Stimulated activated CD4-positive, alpha-beta T cell treated with anti-CD3 and anti-CD28 coated beads, Interleukin-1b, Interleukin-23, amount 100 ng/mL, for 24 hours (primary cell): ENCODE measurements at places on chromosomes 11 and 22.

GRCh38 chr11:70761908-70762337, 363.6 kb downstream of the CTTN start:
- DNase-seq = no peak

GRCh38 chr11:74819400-74819799, 70.8 kb downstream of the RNF169 start:
- DNase-seq = no peak

DNA sequence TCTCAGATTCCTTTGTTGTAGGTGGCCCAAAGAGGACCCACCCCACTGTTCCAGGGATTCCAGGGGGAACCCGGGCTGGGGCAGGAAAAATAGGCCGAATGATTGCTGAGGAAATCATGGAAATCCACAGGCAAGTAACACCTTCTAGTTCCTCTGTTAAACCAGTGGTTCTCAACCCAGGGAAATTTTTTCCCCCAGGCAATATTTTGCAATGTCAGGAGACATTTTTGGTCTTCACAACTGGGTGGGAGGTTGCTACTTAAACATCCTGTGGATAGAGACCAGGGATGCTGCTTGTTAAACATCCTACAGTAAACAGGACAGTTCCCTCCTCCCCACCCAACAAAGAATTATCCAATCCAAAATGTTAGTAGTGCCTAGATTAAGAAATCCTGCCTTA, 84.7 kb downstream of the BTBD10 start:
- no peak for DNase-seq

- no peak for DNase-seq
These were observed 42.1 kb downstream of the CADM1 start for GRCh38 chr11:115462004-115462541.

- no peak for DNase-seq
These were observed 841 bp upstream of the EIF4G2 start for GRCh38 chr11:10809373-10810160.

DNA sequence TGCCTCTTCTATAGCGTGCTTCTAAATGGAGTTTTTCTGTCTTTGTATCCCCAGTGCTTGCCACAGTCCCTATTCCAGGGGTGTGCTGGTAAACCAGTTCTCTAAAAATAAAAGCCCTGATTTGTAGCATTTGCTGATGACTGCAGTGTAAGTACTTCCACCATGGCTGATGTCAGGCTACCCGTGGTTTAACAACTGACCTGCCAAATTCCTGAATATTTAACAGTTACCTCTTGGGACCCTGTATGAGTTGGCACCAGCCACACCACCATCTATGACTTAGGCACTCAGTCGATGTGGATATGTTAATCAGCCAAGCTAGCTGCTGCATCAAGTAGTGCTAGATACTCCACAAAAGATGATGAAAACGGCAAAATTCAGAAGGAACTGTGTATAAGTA, 94.0 kb upstream of the MTNR1B start:
- DNase-seq = no peak

- DNase-seq = no peak
These were observed 8.5 kb downstream of the C22orf31 start for GRCh38 chr22:29053048-29053702.

DNA sequence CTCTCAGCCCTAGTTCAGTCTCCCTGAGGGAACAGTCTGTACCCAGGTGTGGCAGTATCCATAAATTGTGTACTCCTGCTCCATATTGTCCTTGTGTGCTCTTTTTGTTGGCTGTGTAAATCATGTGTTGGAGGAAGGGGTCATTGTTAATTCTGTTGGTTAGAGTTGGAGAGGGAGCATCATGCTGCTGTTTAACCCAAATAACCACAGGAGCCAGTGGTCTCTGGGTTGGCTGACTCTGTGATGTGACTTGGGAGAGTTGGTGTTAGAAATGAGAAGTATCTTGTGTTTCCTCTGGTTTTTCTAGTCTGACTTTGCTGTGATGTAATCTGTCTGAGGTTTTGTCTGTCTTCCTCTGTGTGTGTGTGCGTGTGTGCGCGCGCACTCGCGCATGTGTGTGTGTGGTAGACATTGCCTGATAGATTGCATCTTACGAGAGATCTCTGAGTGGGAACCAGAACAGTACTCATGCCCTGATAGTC, 30.5 kb downstream of the CTNND1 start:
- DNase-seq = peak; percentile 45

DNA sequence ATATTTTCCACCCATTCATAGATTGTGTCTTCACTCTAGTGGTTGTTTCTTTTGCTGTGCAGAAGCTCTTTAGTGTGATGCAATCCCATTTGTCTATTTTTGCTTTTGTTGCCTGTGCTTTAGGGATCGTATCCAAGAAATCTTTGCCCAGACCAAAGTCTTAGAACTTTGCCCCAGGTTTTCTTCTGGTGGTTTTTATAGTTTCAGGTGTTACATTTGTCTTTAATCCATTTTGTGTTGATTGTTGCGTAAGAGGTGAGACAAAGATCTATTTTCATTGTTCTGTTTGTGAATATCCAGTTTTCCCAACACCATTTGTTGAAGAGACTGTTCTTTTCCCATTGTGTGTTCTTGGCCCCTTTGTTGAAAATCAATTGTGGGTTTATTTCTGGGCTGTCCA, 6.4 kb downstream of the IL10RA start:
- DNase-seq = no peak

DNA sequence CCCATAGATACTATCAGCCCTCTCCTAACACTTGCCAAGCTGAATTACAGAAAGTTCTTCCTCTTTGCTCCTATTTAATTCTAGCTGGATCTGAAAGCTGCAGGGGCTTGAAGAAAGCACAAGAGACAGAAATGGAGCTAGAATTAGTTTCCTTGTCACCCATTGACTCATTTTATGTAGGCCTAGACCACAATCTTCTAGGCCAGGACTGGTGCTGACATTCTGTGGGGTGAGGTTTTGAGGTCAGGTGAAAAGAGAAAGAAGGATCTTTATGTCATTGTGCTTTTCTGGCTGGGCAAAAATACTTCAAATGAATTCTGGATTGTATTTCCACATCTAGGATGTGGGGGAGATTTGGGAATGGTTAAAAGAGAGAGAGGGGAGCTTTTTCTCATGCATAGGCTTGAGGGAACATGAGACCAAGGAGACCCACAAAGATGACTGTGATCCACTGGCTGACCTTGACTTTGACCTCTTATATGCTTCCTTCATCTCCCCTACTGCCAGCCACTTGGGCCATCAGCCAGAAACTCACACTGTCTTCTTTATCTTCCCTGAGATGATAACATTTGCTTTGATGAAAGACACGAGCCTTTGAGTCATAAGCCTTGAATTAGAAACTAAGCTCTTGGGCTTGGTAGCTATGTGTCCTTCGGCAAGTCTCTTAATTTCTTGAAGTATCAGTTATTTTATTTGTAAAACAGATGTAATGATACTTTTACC, 274.9 kb upstream of the CADM1 start:
- DNase-seq = no peak

- DNase-seq = no peak
These were observed 581.8 kb downstream of the ETS1 start for GRCh38 chr11:128005562-128005961.

DNA sequence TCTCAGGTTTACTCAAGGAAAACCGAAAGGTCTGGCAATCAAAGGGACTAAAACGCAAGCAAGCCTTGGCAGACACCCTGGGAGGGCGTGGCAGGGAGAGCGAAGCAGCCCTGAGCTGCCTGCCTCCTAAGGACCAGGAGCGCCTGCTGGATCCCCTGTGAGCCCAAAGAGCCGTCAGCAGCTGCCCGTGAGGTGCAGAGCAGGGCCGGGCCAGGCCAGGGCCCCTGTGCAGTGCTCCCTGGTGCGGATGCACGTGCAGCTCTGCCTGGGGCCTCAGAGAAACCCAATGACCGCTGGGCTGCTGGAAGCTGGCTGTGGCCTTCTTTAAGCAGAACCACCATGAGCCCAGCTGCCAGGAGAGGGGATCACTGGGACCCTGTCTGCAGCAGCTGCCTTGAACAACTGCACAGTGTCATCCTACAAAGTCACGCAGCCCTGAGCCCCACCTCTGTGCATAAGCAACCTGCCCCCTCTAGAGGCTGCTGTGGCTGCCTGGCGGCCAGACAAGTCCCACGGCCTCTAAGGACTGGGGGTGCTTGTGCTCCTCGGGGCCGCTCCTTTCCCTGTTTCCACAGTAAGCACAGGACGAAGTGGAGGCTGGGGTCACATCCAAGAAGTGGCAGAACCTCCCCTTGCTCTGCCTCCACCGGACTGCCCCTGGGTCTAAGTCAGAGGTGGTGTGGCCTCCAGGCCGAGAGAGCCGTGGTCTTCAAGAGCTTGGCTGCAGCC, 29.1 kb upstream of the COMT start:
- DNase-seq = no peak

- DNase-seq = no peak
These were observed 55.2 kb downstream of the SYT9 start for GRCh38 chr11:7306900-7307299.

- DNase-seq = no peak
These were observed 52.5 kb upstream of the PRSS23 start for GRCh38 chr11:86747801-86748200.

- no peak for DNase-seq
These were observed 37.4 kb downstream of the CEP57 start for GRCh38 chr11:95827696-95828095.

DNA sequence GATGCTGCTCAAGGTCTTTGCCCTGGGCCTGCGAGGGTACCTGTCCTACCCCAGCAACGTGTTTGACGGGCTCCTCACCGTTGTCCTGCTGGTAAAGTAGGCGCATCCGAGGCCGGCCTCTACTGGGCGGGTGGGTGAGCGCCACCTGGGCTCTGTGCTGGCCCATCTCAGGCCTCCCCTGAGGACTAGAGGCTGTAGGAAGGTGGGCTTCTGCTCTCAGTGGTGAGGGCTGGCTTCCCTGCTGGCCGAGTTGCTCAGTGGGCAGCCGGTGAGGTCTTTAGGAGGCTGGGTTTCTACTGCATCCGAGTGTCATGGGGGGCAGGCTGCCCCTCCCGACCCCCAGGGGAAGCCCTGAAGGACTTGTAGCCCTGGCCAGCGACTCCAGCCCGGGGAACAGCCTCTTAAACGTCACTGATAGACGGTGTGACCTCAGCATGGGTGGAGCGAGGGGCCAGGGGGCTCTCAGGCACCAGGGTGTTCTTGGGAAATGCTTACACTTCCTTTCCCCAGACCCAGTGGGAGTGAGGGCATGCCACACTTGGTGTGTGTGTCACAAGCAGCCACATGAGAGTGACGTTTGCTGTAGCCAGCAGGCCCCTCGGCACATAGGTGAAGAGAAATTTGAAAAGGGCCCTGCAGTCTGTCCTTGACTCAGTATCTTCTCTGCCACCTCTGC, 30.3 kb downstream of the TPCN2 start:
- DNase-seq = no peak

- no peak for DNase-seq
These were observed 31.7 kb upstream of the APLP2 start for GRCh38 chr11:130037881-130038585.

DNA sequence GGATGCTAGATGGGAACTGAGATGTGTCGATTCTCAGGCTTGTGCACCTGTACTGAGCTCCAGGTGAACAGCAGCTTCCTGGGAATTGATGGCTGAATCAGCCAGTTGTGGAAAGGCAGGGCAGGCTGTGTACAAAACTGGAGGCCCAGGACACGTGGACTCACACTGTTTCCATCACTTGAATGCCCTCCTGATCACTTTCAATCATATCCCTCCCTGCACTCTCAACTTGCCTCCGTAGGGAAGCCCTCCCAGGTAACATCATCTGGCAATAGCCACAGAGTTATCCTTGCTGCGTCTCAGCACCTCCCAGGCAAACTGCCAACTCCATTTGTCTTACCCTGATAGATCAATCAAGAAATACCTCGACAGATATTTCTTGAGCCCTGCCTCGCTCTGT, 10.1 kb downstream of the FAM83F start:
- no peak for DNase-seq

- DNase-seq = no peak
These were observed 398 bp upstream of the FAM89B start for GRCh38 chr11:65571940-65572339.

DNA sequence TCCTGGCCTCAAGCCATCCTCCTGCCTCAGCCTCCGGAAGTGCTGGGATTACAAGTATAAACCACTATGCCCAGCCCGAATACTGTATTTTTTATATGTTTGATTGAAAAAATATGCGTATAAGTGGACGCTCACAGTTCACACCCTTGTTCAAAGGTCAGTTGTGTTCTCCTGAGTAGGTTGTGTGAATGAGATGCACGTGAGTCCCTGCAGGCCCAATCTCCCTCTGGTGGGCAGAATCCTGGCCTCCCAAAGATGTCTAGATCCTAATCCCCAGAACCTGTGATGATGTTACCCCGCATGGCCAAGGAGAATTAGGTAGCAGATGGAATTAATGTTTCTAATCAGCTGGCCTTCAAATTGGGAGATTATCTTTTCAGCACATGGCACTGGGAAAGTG, 41.9 kb downstream of the CTTN start:
- no peak for DNase-seq

DNA sequence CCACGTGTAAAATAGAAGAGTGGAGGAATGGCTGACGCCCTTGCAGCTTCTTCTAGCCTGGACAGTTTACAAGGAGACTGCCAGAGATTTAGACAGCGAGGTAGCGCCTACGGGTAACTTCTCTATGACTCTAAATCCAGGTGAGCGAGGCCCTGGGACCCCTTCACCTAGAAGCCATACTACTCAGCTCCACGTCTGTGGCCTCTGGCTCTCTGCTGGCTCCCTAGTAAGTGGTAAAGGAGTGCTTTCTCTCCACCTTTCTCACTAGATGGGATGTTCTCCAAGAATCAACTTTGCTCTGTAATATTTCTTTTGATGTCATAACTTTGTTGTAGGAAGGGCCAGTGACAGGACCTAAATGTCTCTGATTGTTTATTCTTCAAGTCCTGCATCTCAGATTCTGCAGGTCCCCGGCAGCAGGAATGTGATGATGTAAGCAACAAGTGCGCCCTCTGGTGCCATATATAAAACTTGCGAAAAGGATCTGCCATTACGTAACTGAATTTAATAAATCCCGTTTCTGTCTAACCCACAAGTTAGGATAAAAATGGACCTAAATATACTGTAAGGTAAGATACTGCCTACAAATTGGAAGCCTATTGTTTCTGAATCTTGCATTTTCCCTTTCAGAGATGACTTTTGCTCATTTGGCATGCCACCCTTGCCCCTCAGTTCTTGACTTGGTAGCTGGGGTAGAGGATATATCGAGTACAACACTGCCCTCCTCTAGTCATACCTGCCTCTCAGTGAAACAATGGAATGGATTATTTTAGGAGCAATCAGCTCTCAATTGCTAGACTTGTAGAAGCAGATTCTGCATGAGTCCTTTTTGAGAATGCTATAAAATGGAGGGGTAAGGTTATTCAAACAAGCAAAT, 11.0 kb upstream of the PTPN5 start:
- DNase-seq = peak; percentile 7
